ENCODE measurements at places on chromosomes 12 and 14. TPM values are rescaled to one million over a fixed set of nuclear protein-coding genes. Genes with fewer than 3 reads are reported as not detected.

Gene ESYT1
- 374 TPM for polyA plus RNA-seq

Gene RPL10L
- polyA plus RNA-seq, result not detected

Gene STYK1
- 2.1 TPM for polyA plus RNA-seq

Gene PRB2
- polyA plus RNA-seq, result not detected

Gene OR6C2
- not detected for polyA plus RNA-seq

Gene DAO
- not detected for polyA plus RNA-seq

- H3K27ac ChIP-seq, result peak overlapping the region; percentile 49
- H3K4me3 ChIP-seq, result no peak overlapping the region
- DNase-seq, result peak; percentile 32
- H3K27me3 ChIP-seq, result no peaks in the 10 kb centered on the region
- peaks cover 13% of the 10 kb centered on the region for H3K36me3 ChIP-seq
Observed at GRCh38 chr12:45878630-45879255, 111.6 kb downstream of the SCAF11 start.

GRCh38 chr12:70555081-70555480 is 82.1 kb downstream of the PTPRB start:
- H3K27me3 ChIP-seq, result no peaks in the 10 kb centered on the region
- H3K36me3 ChIP-seq, result no peaks in the 10 kb centered on the region
- no peaks in the 10 kb centered on the region for H3K4me1 ChIP-seq
- H3K27ac ChIP-seq, result no peak overlapping the region
- no peak overlapping the region for H3K4me3 ChIP-seq

DNA sequence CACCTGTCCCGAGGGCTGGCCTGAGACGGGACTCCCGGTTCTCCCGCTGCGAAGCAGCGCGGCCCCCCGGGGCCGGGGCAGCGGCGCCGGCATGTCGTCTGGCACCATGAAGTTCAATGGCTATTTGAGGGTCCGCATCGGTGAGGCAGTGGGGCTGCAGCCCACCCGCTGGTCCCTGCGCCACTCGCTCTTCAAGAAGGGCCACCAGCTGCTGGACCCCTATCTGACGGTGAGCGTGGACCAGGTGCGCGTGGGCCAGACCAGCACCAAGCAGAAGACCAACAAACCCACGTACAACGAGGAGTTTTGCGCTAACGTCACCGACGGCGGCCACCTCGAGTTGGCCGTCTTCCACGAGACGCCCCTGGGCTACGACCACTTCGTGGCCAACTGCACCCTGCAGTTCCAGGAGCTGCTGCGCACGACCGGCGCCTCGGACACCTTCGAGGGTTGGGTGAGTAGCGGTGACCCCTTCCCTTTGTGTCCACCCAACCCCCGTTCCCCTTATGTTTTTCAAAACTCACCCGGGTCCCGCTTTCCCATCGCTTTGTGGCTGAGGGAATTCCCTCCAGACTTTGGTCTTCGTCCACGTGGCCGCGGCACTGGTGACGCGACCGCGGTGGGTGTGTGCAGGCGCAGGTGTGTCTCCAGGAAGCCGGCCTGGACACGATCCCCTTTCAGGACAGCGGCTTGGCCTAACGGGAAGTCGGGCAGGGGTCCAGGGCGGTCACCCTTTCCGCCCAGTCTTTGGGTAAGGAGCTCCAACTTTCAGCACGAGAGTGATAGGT is 826 bp downstream of the PRKCH start:
- H3K4me3 ChIP-seq, result peak overlapping the region; percentile 76
- peak overlapping the region; percentile 75 for H3K27ac ChIP-seq
- H3K36me3 ChIP-seq, result no peaks in the 10 kb centered on the region
- no peak for DNase-seq
- H3K27me3 ChIP-seq, result no peaks in the 10 kb centered on the region

DNA sequence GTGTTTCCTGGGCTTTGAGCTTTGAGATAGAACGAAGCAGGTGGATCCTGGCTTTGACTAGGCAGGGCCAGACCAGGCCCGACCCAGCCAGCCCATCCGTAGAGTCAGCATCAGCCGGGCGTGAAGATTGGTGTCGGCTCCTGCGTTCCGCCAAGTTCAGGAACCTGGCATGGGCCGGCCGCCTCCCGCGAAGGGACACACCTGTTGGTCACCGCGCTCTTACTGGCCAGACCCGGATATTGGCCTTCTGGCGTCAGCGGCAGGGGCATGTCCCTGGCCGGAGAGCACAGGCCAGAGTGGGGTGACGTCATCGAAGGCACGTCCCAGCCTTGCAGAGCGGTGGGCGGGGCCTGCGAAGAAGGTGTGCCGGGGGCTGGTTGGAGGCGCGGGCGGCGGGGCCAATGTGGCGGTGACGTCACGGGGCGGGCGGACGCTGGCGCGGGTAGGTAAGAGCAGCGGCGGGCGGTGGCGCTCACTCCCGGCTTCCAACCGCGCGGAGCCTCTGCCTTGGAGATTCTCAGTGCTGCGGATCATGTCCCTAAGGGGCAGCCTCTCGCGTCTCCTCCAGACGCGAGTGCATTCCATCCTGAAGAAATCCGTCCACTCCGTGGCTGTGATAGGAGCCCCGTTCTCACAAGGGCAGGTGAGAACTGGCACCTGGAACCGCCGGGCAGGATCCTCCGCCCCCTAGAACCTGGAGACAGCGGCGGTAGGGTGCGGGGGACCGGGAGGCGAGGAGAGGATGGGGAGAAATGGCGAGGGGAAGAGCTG is at the start of gene ARG2:
Gene ARG2, plus strand, starts transcription at position 475 of the 771 bp plus-strand sequence. Its CDS starts 58 bp downstream, at position 533.
- peak within 1 kb of the TSS; percentile 90 for H3K27ac ChIP-seq
- H3K4me1 ChIP-seq, result peaks cover 31% of the 10 kb centered on the region
- peak within 1 kb of the TSS; percentile 82 for H3K4me3 ChIP-seq

DNA sequence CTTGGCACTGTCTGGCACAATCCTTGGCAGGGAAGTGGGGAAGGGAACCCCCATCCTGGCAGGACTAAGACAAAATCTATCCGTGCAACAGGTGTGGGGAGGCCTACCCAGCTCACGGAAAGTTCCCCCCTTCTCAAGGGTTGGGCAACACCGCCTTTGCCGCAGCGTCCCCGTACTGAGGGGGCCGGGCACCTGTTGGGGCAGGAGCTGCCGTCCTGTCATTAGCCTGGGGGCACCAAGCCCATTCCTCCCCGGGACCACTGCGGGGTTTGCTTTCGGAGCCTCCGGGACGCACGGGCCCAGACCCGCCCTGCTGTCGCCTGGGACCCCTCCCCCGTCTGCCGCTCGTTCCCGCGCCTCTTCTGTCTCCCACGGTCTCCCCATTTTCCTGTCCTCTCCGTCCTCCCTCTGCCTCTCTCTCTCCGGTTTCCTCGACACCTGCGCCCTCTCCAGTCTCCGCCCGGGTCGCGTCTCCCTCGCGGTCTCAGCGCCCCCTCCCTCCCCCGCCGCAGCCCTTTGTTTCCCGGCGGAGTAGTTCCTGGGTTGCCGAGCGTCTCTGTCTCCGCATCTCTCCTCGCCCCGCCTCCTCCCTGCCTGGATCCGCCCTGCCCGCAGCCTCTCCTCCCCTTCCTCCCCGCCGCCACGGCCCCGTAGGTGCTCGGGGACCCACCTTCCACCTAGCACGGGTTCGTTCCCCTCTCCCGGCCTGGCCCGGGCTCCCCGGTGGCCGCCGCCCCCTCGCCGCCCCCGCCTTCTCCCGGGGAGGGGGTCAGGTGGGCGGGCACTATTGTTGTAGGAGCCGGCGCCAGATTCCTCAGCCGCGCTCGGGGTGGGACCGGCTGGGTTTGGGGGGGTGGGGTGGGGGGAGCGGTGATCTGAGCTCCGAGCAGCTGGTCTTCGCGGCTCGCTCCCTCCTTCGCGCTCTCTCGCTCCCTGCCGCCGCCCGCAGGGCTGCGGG is at the start of gene CACNB3:
Gene CACNB3, plus strand, starts transcription at position 624 of the 958 bp plus-strand sequence. CDS start 434 bp downstream, outside the sequence.
- H3K36me3 ChIP-seq, result no peaks in the 10 kb centered on the region
- H3K4me1 ChIP-seq, result peaks cover 26% of the 10 kb centered on the region
- peak; percentile 85 for DNase-seq
- H3K27ac ChIP-seq, result peak within 1 kb of the TSS; percentile 0
- no peaks in the 10 kb centered on the region for H3K27me3 ChIP-seq
- H3K4me3 ChIP-seq, result peak within 1 kb of the TSS; percentile 74

- no peaks in the 10 kb centered on the region for H3K27me3 ChIP-seq
- peak overlapping the region; percentile 2 for H3K27ac ChIP-seq
- no peaks in the 10 kb centered on the region for H3K36me3 ChIP-seq
- no peak for DNase-seq
Observed at GRCh38 chr14:100223332-100224201, 15.4 kb upstream of the YY1 start.

DNA sequence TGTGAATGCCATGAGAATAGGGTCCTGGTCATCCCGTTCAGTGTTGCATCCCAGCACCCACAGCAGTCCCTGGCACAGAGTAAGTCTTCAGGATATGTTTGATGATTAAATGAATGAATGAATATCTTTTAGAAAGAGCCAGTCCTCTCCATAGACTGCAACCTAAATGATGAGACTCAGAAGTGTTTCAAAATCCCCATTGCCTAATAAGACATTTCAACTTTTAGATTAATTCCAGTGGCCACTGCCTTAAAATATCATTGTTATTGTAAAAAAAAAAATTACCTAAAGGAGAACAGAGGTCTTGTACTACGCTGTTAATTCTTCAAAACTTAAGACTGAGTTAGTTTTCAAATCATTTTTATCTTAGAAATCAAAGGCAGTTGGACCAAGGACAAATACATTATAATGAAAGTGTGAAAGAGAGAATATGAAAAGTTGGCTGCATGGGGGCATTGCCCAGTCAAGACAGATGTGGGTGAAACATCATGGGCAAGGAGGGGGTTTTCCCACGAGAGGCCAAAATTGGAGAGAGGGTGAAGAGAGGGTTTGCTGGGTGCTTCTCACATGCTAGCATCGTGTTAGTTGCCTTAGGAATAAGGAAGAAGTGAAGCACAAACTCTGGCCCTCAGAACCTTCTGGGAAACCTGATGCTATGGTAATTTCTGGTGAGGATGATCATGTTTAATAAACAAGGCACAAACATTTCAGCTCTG is 26.3 kb upstream of the CPM start:
- no peaks in the 10 kb centered on the region for H3K4me1 ChIP-seq
- DNase-seq, result no peak
- H3K4me3 ChIP-seq, result no peak overlapping the region
- H3K27me3 ChIP-seq, result no peaks in the 10 kb centered on the region
- no peaks in the 10 kb centered on the region for H3K36me3 ChIP-seq

GRCh38 chr12:108424026-108424425 is 84.9 kb upstream of the CMKLR1 start:
- no peak overlapping the region for H3K4me3 ChIP-seq
- H3K36me3 ChIP-seq, result no peaks in the 10 kb centered on the region
- no peaks in the 10 kb centered on the region for H3K4me1 ChIP-seq
- no peaks in the 10 kb centered on the region for H3K27me3 ChIP-seq

- H3K4me1 ChIP-seq, result no peaks in the 10 kb centered on the region
- no peaks in the 10 kb centered on the region for H3K36me3 ChIP-seq
- no peak overlapping the region for H3K27ac ChIP-seq
- no peak for DNase-seq
- H3K27me3 ChIP-seq, result no peaks in the 10 kb centered on the region
Observed at GRCh38 chr14:67168110-67168441, 21.2 kb upstream of the GARIN2 start.

DNA sequence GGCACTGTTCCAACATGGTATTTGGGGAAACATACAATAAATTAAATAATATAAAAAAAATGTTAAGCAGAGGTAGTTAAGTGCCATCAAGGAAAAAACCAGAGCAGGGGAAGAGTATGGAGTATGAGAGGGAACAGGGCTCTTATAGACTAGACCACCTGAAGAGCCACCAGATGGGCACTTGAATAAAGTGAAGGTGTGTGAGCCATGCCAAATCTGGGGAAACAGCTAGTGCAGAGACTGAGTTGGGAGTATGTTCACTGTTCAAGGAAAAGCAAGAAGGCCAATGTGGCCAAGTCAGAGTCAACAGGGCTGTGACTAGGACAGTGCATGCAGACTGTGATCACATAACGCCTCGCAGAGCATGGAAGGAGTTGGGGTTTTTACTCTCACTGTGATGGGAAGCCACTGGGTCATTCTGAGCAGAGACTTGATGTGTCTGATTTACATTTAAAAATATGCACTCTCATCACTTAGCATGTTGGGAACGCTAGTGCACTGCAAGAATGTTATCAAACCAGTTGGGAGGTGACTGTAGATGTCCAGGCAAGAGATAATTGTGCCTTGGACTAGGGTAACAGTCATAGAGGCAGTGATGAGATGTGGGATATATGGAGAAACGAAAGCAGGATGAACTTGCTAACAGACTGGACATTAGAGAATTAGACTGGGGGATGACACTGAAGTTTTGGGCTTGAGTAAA is 25.6 kb downstream of the NDUFA12 start:
- H3K27ac ChIP-seq, result no peak overlapping the region
- H3K4me3 ChIP-seq, result no peak overlapping the region
- no peaks in the 10 kb centered on the region for H3K27me3 ChIP-seq
- peaks cover 23% of the 10 kb centered on the region for H3K4me1 ChIP-seq

- H3K27ac ChIP-seq, result no peak overlapping the region
- no peaks in the 10 kb centered on the region for H3K36me3 ChIP-seq
- H3K4me1 ChIP-seq, result no peaks in the 10 kb centered on the region
Observed at GRCh38 chr14:70166530-70167203, 22.1 kb downstream of the SLC8A3 start.

- peaks cover 21% of the 10 kb centered on the region for H3K36me3 ChIP-seq
- H3K27ac ChIP-seq, result peak overlapping the region; percentile 45
- no peaks in the 10 kb centered on the region for H3K27me3 ChIP-seq
- no peaks in the 10 kb centered on the region for H3K4me1 ChIP-seq
Observed at GRCh38 chr12:122333142-122334087, 67.1 kb upstream of the VPS33A start.

DNA sequence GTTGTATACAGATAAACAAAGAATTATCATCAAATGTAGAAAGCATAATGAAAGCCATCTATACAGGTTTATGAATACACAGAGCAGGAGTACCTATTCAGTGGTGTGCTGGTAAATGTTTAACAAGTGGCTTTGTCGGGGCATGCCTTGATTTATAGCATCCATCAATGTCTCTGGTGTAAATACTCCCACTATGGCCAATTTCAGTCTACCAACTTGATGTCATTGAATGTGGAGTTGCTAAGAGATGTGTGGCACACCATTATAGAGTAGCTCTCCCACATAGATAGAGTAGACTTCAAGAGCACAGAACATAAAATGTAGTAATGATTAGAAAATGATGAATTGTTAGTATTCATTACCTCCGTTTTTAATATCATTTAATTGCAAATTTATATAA is 9.3 kb downstream of the GRIP1 start:
- no peak overlapping the region for H3K4me3 ChIP-seq
- no peaks in the 10 kb centered on the region for H3K36me3 ChIP-seq
- DNase-seq, result no peak
- H3K27ac ChIP-seq, result no peak overlapping the region
- no peaks in the 10 kb centered on the region for H3K4me1 ChIP-seq

GRCh38 chr12:92049403-92049802 is 96.2 kb downstream of the BTG1 start:
- no peak overlapping the region for H3K27ac ChIP-seq
- H3K4me3 ChIP-seq, result no peak overlapping the region
- peaks cover 19% of the 10 kb centered on the region for H3K4me1 ChIP-seq
- H3K36me3 ChIP-seq, result no peaks in the 10 kb centered on the region
- DNase-seq, result no peak

GRCh38 chr14:95841668-95842067 is 35.0 kb upstream of the TUNAR start:
- no peak for DNase-seq
- H3K27me3 ChIP-seq, result no peaks in the 10 kb centered on the region
- no peaks in the 10 kb centered on the region for H3K36me3 ChIP-seq
- H3K4me1 ChIP-seq, result no peaks in the 10 kb centered on the region

GRCh38 chr12:52307836-52308805 is 13.1 kb downstream of the KRT83 start:
- no peaks in the 10 kb centered on the region for H3K36me3 ChIP-seq
- no peaks in the 10 kb centered on the region for H3K4me1 ChIP-seq
- no peak overlapping the region for H3K4me3 ChIP-seq
- DNase-seq, result no peak

Measured in CD8-positive, alpha-beta memory T cell (primary cell).